ENCODE measurements at places on chromosomes 7 and 10.

DNA sequence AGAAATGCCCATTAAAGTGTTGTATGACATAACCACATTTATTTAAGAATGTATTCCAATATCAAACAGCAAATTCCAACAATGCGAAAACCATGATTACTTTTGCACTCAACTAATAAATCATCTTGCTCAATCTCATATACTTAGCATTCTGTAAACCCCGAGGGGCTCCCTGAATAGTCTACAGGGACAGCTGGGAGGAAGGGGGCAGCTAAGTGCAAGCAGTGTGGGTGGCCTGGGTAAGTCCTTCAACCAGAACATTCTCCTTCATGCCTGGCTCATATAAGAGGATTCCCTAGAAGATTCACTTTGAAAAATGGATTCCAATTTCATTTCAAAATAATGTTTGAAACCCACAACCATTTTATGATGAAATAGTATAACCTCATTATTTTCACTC is 355.5 kb downstream of the CDC14C start:
- no peak for DNase-seq

GRCh38 chr10:51532044-51532443 is 167.4 kb downstream of the CSTF2T start:
- DNase-seq = no peak

DNA sequence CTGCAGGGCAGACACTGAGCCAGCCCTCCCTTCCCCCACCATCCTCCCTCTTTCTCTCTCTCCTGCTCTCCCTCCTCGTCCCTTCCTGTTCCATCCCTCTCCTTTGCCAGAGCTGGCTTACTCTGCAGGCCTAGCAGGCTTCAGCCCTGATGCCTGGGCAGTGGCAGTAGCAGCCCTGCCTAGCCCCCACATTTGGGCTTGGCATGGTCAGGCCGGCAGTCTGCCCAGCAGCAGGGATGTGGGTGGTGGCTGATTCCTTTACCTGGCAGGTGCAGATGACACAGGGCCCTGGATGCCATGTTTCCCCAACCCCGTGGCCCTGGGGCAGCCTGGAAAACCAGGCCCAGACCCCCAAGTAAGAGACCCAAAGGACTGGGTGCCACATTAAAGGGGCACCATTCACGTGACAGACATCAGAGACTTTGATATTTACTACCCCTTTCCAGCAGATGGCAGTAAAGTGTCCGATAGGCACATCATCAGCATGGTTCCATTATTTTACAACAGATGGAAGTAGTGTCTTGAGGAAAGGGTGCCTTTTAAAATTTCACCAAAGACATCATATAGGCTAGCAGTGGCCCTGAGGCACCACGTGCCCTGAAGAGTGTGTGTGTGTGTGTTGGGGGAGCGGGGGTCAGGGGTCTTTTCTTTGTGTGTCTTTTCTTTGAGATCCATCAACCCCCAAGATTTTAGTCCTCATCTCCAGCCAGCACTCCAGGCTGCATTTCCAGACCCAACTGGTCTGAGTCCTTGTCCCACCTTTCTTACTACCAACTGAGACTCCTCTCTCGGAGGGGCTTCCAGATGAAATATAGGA is 5.9 kb downstream of the KCP start:
- DNase-seq = peak; percentile 36

DNA sequence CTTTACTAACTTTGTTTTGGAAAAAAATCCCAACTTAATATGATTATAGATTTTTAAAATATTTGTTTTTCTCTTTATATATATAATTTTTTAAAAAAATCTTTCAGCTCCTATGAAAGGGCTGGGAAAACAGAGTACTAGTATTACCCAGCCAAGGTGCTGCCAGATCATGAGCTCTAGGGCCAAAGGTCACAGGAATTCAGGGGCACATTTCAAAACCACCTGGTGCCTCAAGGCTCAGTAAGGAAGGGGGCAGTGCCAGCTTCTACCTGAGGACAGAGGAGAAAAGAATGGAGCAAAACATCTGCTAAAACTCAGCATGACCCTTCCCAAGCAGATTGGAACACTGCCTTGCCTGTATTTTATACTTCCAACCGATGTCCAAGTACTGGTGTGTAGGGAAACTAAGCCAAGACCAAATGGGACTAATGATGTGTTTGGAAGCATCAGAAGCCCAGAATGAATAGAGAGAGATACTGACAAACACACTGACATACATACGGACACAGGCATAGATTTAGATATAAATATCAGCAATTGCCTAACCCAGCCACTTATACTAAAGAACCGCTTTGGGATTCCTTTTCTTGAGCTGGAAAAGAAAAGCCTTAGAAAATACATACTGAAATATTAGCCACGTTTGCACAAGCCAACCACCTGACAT is 667.3 kb downstream of the PARD3 start:
- no peak for DNase-seq

GRCh38 chr7:1698951-1699350 is 28.9 kb downstream of the ELFN1 start:
- no peak for DNase-seq

GRCh38 chr10:74160013-74160412 is 9.0 kb downstream of the ADK start:
- no peak for DNase-seq

- DNase-seq = no peak
Observed at GRCh38 chr7:101522021-101522420, 107.1 kb downstream of the MYL10 start.

GRCh38 chr7:148871030-148871429 is 13.1 kb downstream of the EZH2 start:
- DNase-seq = no peak

- no peak for DNase-seq
Observed at GRCh38 chr10:78042752-78043104, 9.1 kb downstream of the RPS24 start.

Data from NCI-H526 treated with DMSO at 0.1 percent for 48 hours (cell line).